Mesenteric fat pad (tissue), 1 donor: ENCODE measurements at places on chromosomes 3 and 15.

DNA sequence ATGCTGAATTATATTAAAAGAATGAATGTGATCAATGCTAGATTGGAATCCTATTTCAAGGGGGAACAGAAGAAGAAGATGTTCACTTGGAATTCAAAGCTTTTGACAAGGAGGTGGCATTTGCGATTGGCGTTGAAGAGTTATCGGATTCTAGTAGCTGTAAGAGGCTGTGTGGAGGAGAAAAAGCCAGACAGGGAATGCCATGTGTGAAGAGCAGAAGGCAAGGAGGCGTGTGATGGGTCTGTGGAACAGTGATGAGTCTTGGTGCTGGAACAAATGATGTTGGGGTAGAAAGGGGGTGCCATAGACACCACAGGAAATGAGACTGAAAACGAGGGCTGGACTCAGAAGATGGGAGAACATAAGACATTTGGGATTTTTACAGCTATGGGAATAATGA lies 30.5 kb upstream of the ATP10A start:
- no peak for DNase-seq

DNA sequence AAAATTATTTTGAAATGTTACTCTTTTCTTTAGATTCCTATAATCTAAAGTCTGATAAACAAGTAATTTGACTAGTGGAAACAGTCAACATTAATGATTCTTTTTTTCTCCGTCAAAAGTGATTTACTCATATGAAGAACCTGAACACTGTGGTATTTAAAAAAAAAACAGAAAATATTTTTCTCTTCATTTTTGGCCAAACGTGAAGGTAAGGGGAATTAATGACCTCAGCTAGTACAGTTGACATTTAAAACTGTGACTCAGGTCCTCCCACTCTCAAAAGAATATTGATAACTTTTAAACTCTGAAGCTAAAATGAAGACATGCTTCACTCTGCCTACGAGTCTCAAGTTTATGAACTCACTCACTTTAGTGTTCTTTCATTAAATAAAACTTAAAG lies 34.5 kb downstream of the TIGIT start:
- no peak for DNase-seq

- DNase-seq = no peak
Measured at GRCh38 chr3:88691081-88691480, 416.3 kb upstream of the EPHA3 start.

GRCh38 chr3:132605374-132605792 lies 8.3 kb downstream of the ACKR4 start:
- DNase-seq = no peak

DNA sequence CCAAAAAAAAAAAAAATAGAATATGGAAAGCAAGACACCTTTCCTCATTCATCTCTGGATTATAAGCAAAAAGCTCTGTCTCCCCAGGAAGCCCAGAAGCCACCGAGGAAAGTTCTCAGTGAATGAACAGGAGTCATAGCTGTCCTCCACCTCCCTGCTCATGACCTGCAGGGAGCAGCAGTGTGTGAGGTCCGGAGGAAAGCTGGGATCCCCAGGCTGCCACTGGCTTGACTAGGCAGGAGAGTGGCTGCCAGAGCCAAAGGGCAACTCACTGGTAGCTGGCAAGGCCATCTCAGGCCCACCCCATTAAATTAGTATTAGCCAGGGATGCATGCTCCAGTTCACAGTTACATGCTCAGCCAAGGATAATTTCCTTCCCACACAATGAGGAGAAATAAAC lies 191.6 kb upstream of the STT3B start:
- DNase-seq = no peak

DNA sequence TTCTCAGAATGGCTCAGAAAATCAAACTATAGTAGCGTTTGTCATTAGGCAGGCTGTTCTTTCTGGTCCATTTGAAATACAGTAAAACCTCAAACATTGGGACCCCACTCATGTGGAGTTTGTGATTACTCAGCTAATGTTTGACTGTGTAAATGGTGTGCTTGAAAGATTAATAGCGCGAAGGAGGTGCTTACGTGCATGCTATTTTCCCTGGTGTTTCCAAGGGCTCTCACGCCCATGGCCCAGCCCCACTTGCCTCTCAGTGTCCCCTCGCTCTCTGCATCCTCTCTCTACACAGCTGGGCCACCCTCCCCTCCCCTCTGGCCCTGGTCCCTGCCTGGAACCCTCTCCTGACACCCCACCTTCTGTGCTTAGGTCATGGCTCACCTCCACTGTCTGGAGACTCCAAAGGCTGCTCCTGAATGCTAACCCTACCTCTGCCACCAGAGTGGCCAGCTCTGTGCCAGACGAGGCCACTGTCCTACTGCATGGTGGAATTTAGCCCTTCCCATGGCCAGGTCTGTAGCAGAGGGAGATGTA lies 194.2 kb downstream of the PLCL2 start:
- no peak for DNase-seq

- DNase-seq = no peak
Measured at GRCh38 chr3:87997966-87998365, 60.8 kb downstream of the CGGBP1 start.

GRCh38 chr3:109559389-109559788 lies 222.0 kb upstream of the DPPA4 start:
- DNase-seq = no peak

DNA sequence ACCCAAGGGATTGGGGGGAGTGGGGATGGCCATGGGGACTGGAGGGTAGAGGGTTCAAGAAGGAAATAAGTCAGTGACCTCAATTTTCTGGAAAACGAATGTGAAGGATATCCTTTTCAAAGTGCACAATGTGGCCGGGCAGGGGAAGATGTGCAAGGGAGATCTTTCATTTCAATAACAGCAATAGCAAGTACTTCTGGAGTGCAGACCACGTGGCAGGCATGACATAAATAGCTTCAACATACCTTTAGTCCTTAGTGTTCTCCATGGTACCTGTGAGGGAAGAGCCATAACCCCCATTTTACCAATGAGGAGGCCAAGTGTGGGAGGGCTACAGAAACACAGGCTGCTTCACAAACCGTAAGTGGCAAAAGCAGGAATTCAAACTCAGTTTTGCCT lies 138.7 kb downstream of the FOXP1 start:
- DNase-seq = no peak

GRCh38 chr3:11629716-11630115 lies 14.0 kb downstream of the VGLL4 start:
- DNase-seq = no peak

GRCh38 chr3:9066141-9066540 lies 102.9 kb upstream of the RAD18 start:
- DNase-seq = no peak

DNA sequence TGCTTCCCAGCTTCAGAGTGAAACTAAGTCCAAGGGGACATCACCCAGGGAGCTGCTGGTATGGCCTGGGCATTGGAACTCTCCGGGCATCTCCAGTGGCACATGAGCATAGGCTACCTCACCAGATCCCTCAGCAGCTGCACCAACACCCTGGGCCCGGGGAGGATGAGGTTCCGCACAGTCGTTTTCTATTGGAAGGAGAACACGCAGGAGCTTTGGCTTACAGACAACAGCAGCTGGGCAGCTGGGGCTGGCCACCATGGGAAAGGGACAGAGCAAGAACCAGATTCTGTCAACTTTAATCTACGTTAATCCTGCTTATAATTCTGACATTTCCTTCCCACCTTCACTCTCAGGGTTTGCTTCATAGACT lies 65.5 kb downstream of the MYO1E start:
- no peak for DNase-seq

DNA sequence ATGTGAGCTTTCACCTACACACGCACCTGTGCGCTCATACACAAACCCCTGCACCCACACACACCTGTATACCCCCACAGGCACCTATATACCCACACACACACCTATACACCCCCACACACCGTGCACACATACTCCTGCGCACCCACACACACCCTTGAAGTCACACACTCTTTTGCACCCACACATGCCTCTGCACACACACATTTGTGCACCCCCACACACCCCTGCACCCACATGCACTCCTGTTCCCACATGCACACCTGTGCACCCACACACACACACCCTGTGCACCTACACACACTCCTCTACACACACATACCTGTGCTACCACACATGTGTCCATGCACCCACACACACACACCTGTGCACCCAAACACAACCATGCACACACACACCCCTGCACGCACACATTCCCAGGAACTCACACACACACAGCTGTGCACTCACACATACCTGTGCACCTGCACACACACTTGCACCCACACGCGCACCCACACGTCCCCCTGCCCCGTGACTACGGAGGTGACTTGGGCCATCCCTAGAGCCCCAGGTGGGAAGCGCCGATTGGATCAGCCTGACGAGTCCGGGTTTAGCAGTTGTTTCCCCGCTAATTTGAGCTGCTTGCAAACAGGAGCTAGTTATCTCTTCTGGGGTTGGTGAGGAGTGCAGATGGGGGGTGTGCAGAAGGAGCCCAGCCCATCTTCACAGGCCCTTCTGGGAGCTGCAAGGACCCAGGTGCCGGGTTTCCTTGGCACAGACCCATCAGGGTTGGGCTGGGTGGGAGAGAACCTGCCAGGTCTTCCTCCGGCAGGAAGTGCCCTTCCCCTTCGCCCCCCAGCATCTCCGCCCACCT lies 97.8 kb downstream of the CHSY1 start:
- DNase-seq = no peak

DNA sequence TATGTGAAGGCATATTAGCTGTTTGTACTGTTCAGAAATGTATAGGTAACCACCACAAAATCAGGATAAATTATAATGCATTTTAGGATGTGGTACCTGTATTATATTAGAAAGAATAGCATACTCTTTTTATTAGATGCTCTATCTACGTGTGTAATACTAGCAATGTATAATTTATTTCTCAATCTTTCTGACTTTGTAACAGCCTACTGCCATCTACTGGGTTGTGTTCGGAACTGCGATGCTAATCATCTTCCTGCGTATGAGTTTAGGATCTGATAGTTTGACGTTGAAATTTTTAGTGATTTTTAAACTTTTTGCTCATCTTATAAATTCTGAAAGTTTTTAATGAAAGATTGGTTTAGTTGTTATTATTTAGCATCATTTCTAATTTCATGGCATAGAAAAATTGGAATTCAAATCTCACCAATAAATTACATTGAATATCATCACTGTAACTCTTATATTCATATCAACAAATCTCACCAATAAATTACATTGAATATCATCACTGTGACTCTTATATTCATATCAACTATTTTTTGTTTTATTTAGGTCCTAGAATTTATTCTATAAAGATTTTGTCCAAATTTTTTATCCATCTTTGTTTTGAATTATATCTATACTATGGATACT lies 322.7 kb upstream of the ZNF717 start:
- DNase-seq = no peak

DNA sequence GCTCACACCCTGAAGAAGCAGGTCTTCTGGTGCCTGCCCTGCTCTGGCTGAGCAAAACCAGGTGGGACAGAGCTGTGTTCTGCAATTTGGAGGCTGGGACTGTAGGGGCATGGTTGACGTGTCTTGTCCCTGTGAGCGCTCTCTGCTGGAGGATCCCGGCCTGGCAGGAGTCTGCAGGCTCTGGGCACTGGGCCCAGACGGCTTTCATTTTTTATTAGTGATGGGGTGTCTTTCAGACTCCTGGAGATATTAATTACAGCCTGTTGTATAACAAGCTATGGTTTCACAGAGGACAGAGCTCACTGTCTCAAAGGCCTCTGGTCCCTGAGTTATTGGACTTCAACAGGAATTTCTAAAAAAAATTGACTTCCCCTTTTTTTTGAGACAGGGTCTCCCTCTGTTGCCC lies 29.5 kb upstream of the ZNF710 start:
- DNase-seq = no peak
